ENCODE measurements at places on chromosomes 5 and 9.

DNA sequence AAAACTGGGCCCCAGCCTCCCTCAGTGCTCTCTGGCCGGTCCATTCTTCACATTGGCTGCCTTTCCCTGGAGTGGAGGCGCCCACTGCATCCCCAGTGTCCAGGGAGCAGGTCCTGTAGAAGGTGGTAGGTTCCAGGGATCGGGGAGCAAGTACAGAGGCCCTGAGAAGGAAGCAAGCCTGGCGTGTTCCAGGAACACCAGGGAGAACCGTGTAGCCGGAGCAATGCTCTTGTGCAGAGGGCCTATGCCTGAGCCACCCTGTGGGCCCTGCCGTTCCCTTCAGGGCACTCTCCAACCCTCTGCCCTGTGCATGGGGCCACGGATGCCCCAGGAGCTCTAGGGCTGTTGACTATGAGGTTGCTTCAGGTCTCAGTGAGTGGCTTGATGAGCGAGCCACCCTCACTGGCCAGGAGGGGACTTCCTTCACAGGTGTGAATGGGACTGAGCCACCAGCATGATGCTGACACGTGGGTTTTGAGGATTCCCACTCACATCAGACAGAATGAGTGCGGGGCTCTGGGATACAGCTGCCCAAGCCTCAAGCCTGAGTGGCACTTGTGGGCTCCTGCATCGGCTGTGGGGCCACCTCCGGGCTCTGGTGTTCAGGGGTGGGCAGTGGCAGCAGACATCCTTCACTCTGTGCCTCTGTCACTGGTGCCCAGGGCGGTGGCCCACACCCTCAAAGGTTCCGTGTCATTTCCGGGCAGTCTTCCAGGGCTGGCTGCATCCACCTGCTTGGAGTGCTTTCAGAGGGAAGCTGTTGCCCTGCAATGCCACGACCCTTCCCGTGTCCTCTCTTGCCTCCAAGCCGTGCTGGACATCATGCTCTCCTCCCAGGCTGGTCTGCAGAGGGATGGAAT lies 54.4 kb downstream of the ADAMTS2 start:
- DNase-seq: no peak
- no peak overlapping the region for H3K27ac ChIP-seq
- no peaks in the 10 kb centered on the region for H3K27me3 ChIP-seq

DNA sequence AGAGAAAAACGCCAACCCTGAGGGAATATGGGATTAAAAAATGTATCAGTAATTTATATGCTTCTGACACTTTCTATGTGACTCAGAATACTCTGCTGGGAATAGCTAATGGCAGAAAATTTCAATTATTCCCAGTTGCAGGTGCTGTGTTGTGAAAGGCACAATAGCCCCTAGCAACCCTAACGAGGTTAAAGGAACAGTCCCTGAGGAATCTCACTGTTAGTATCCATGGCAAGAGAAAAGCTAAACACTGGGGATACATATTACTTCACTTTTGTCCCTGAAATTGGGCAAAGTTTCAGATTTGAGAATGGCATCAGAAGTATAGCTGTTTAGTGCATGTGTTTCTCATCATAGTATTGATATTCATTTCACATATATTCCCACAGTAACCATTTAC lies 555.0 kb downstream of the RAB3C start:
- no peak overlapping the region for H3K4me3 ChIP-seq
- DNase-seq: no peak
- H3K27me3 ChIP-seq: no peaks in the 10 kb centered on the region
- H3K36me3 ChIP-seq: peaks cover 10% of the 10 kb centered on the region
- peaks cover 36% of the 10 kb centered on the region for H3K4me1 ChIP-seq

DNA sequence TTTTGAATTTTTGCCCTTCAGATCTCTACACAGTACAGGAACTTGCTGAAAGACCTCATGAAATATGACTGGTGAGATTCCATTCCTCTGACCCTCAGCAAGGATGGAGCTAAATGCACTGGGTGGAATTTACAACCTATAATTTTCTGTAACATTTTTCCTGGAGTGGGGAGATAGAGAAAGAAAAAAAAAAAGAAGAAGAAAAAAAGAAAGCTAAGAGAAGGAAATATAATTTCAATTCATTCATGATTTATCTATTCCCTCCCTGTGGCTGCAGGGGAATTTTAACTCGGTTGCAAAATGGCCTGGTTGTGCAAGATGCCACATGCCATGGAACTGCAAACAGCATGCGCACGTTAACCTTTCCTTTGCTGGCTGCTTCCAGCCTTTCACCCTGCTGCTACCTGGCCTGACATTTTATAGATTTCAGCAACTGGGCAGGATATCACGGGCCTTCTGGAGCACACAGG lies 155.4 kb downstream of the FSTL4 start:
- no peaks in the 10 kb centered on the region for H3K36me3 ChIP-seq
- no peak overlapping the region for H3K4me3 ChIP-seq
- H3K27me3 ChIP-seq: peaks cover 29% of the 10 kb centered on the region
- no peak for DNase-seq
- H3K4me1 ChIP-seq: peaks cover 9% of the 10 kb centered on the region

DNA sequence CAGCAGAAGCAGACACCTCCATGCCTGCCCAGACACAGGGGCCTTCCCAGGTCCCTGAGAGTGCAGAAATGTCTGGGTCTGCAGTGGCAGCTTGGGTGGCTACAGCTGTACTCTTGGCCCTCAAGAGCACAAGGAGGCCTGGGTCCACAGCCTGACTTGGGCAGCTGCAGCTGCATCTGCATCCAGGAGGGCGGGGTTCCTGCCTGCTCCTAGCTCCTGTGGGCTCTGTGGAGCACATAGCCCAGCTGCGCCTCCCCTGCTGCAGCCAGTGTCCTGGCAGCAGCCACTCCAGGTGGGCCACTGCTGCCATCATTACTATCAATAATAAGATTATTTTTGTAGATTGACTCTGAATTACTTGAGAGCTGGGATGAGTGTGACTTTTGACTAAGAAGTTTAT lies 162.0 kb upstream of the PTCH1 start:
- peaks cover 18% of the 10 kb centered on the region for H3K4me1 ChIP-seq
- H3K27ac ChIP-seq: no peak overlapping the region
- H3K27me3 ChIP-seq: peaks cover 13% of the 10 kb centered on the region
- DNase-seq: no peak

DNA sequence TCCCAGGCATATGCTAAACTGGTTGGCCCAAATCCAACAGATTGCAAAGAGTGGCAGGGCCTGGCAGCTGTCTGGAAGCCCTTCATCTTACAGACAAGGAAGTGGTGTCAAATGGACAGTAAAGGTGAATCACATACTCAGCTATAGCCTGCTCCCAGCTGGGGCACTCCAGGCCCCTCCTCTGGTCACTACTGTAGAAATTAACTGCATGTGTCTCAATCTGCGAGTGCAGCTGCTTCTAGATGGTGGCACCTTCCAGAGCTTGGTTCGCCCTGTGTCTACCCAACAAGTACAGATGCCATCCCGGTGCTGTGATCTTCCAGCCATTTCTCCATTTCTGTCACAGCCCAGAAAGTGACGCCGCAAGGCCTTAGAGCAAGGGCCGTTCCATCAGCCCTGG lies 50.2 kb downstream of the OTULIN start:
- H3K4me3 ChIP-seq: no peak overlapping the region
- no peak for DNase-seq
- no peak overlapping the region for H3K27ac ChIP-seq
- peaks cover 13% of the 10 kb centered on the region for H3K4me1 ChIP-seq
- no peaks in the 10 kb centered on the region for H3K27me3 ChIP-seq

- peaks cover 46% of the 10 kb centered on the region for H3K4me1 ChIP-seq
- H3K36me3 ChIP-seq: peaks cover 3% of the 10 kb centered on the region
- peaks cover 33% of the 10 kb centered on the region for H3K27me3 ChIP-seq
- no peak overlapping the region for H3K27ac ChIP-seq
- H3K4me3 ChIP-seq: peak overlapping the region; percentile 56
- DNase-seq: no peak
Observed at GRCh38 chr5:1007221-1007680, 1.4 kb upstream of the NKD2 start.

DNA sequence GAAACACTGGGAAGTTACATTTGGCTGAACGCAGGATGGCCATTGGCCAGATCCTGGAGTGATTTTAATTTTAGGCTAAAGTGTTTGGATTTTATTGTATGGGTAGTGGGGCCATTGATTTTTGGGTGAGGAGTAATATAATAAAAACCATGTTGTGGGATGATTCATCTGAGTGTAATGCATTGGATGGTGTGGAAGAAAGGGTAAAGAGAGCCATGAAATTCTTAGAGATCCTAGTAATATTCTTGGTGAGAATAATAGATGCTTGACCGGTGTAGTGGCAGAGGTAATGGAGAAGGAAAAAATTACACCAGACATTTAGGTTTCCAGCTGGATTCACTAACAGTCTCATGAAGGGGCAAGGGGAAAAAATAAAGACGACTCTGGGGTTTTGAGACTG lies 158.1 kb downstream of the NPR3 start:
- H3K36me3 ChIP-seq: no peaks in the 10 kb centered on the region
- DNase-seq: no peak
- H3K27me3 ChIP-seq: no peaks in the 10 kb centered on the region
- H3K4me3 ChIP-seq: no peak overlapping the region
- no peak overlapping the region for H3K27ac ChIP-seq
- no peaks in the 10 kb centered on the region for H3K4me1 ChIP-seq

DNA sequence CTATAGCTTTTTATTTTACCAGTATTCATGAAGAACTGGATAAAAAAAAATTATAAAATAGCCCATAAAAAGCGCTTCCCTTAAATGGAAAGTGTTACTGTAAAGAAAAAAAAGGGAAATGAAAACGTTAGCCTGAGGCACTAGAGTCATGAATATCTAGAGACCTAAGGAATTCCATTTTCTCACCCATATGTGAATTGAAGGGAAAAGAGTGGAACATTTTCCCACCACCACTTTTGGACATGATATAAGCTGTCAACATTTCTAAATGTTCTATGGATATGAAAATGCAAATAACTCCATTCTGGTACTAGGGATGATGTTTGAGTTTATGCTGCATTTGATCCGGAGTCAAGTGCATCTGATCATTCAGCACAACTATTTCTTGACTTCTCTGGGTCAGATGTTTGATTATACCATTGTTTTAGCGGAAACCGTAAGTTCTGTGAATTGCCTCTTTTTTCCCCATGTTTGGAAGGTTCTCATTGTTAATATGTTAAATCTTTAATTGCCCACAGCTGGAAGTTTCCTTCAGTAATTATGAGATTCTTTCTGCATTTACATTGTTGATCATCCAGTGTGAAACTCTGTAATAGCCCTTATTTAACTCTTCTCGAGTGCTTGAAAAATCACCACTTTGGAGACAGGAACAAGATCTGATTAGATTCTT lies 467.4 kb upstream of the SEMA6A start:
- no peak overlapping the region for H3K27ac ChIP-seq
- DNase-seq: no peak
- H3K4me1 ChIP-seq: no peaks in the 10 kb centered on the region

GRCh38 chr9:79857188-79857587 lies 285.4 kb downstream of the TLE4 start:
- no peaks in the 10 kb centered on the region for H3K27me3 ChIP-seq
- peak overlapping the region; percentile 55 for H3K27ac ChIP-seq
- DNase-seq: no peak

DNA sequence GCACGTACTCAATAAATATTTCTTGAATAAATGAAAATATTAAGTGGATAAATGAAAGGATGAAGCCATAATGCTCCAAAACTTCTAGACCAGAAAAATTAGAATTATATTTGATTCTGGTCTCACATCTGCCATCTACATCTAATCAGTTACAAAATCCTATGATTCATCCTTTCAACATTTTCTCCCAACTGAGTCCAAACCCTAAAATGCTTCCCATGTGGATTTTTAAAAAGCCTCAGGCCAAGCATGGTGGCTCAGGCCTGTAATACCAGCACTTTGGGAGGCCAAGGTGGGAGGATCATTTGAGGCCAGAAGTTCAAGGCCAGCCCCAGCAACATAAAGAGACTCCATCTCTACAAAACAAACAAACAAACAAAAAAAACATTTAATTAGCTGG lies 31.6 kb upstream of the FST start:
- peaks cover 3% of the 10 kb centered on the region for H3K27me3 ChIP-seq
- no peaks in the 10 kb centered on the region for H3K36me3 ChIP-seq
- DNase-seq: no peak

GRCh38 chr5:172785429-172786088 lies 14.6 kb upstream of the DUSP1 start:
- H3K27me3 ChIP-seq: peaks cover 3% of the 10 kb centered on the region
- H3K4me3 ChIP-seq: no peak overlapping the region
- H3K4me1 ChIP-seq: no peaks in the 10 kb centered on the region
- H3K36me3 ChIP-seq: no peaks in the 10 kb centered on the region
- no peak overlapping the region for H3K27ac ChIP-seq

GRCh38 chr5:28483327-28484025 lies 1445.1 kb upstream of the CDH9 start:
- no peaks in the 10 kb centered on the region for H3K36me3 ChIP-seq
- no peak overlapping the region for H3K27ac ChIP-seq
- H3K27me3 ChIP-seq: no peaks in the 10 kb centered on the region
- no peak for DNase-seq
- no peak overlapping the region for H3K4me3 ChIP-seq

GRCh38 chr5:66722686-66723085 lies 126.5 kb downstream of the MAST4 start:
- H3K27me3 ChIP-seq: peaks cover 12% of the 10 kb centered on the region
- H3K36me3 ChIP-seq: no peaks in the 10 kb centered on the region
- no peak overlapping the region for H3K4me3 ChIP-seq
- no peak overlapping the region for H3K27ac ChIP-seq

DNA sequence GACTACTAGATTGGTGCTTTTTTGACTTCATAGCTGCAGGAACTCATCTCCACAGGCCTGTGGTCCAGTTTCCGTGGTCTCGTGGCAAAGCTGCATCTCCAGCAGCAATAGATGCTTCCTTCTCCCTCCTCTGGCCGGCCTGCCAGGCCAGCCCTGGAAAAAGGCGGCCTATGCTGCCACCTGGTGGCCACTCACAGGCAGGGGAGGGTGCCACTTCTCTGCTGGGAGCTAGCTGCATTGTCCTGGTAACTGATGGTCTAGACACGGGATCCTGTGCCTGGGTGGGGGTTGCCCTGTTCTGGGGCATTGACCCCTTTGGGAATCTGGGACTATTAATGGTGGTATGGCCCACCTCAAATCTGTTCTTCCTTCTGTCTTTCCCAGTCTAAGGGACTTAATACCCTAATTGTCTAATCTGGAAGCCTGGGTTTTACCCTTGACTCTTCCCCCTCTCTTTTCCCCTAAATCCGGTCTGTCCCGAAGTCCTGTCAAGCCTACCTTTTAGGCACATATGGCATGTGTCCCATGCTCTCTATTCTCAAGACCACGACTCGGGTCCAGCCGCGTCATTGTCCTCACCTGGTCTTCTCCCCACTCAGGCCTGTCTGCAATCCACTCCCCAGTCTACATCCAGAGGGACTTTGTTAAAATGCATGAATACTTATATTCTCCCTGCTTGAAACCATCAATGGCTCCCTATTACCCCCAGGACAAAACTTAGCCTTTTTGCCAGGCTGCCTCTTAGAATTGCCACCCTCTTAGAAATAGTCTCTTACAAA lies 20.1 kb upstream of the PTGS1 start:
- H3K27ac ChIP-seq: no peak overlapping the region
- peaks cover 13% of the 10 kb centered on the region for H3K4me1 ChIP-seq
- DNase-seq: peak; percentile 66

- no peak overlapping the region for H3K27ac ChIP-seq
- DNase-seq: no peak
- peaks cover 7% of the 10 kb centered on the region for H3K27me3 ChIP-seq
Observed at GRCh38 chr9:35311891-35312639, 150.3 kb downstream of the UNC13B start.
